ENCODE measurements at places on chromosomes 11 and 22. TPM values are rescaled to one million over a fixed set of nuclear protein-coding genes. Genes with fewer than 3 reads are reported as not detected.

SHANK2 gene
- total RNA-seq, result 8.0 TPM

NCAPD3 gene
- total RNA-seq, result 22.1 TPM

SCARF2 gene
- 1.4 TPM for total RNA-seq

TRIM29 gene
- 11.1 TPM for total RNA-seq

IL10RA gene
- total RNA-seq, result 0.03 TPM

LIF gene
- 39.1 TPM for total RNA-seq

All from A549 treated with CORT108297 at 1 μM for 4 hours (cell line).